ENCODE measurements at places on chromosomes 2 and 18.

GRCh38 chr2:208142240-208142924, 3.6 kb downstream of the CRYGB start:
- DNase-seq = no peak

DNA sequence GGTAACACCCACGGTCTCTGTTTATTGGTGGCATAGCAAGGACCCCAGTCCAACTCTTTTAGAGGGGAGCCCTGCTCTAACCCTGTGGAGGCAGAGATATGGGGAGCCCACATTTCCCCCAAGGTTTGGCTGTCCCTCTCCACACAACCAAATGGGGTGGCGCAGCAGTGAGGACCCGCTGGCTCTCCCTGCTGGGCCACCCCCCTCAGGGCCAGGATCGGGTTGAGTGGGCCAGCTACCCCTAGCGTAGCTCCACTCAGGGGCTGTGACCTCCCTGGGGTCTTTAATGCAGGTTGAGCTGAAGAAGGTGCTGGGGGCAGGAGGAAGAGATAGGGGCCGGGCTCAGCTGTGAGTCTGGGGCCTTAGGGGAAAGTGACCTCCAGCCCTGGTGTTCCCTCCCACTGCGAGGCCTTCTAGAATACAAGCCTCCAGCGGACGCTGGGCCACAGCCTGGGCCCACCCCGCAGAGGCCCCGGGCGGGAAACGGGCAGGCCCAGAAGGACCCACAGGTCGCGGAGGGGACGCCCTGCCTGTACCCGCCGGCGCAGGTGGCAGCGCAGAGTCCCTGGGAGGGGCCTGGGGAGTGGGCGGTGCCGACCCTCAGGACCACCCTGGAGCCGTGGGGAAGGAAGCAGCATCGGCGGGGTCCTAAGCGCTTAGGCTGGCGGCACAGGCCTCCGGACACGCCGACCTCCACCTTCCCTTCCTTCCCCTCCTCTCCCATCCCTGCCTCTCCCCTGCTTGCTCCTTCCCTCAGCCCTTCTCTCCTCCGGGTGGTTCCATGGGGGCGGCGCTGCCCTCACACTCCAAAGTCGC, 9.6 kb downstream of the CROCC2 start:
- DNase-seq = no peak

DNA sequence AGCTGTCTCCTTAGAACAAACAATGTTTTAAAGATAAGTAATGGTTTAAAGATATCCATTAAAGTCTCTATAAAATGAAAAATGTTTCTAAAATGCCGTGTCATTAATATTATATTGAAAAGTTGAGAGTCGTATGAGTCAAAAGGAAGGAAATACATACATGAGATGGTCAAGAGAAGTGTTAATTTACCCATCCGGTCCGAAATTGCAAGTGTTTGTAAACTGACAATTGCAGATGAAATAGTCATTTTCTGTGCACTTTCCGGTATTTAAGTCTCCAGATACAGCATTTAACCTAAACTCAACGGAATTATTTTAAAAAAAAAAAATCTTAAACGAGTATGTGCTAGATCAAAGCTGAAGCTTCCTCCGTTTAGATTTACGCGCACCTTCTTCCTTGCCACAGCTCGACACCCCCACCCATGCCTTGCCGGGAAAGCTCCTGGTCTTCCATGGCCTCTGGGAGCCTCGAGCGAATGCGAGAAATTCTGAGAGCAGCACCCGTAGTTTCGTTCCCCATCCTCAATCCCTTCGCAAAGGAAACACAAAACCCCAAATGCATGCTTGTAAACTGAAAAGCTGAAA, 1.8 kb downstream of the DSC3 start:
- no peak for DNase-seq

GRCh38 chr2:12877761-12878160, 161.0 kb downstream of the TRIB2 start:
- DNase-seq = no peak

DNA sequence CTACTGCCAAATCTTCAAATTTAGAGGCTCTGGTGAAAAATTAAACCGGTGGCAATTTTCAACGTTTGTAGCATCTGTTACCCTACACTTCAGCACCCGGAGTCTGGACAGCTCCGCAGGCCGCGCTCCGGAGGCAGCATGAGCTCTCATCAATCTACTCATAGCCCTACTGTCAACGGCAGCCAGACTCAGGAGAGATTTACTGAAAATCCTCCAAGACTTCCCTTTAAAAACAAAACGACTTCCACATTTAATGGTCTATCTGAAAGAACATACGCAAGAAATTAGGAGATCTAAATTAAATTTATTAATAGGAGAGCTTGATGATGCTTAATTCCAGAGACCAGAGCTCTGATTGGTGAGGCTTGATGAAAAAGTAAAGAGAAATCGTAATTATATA, 970 bp upstream of the ADCYAP1 start:
- peak; percentile 51 for DNase-seq

- DNase-seq = no peak
Observed at GRCh38 chr2:103276869-103277268, 515.0 kb downstream of the TMEM182 start.

- no peak for DNase-seq
Observed at GRCh38 chr2:51018145-51018544, 13.8 kb downstream of the NRXN1 start.

GRCh38 chr18:8871489-8871888, 166.1 kb downstream of the MTCL1 start:
- no peak for DNase-seq

DNA sequence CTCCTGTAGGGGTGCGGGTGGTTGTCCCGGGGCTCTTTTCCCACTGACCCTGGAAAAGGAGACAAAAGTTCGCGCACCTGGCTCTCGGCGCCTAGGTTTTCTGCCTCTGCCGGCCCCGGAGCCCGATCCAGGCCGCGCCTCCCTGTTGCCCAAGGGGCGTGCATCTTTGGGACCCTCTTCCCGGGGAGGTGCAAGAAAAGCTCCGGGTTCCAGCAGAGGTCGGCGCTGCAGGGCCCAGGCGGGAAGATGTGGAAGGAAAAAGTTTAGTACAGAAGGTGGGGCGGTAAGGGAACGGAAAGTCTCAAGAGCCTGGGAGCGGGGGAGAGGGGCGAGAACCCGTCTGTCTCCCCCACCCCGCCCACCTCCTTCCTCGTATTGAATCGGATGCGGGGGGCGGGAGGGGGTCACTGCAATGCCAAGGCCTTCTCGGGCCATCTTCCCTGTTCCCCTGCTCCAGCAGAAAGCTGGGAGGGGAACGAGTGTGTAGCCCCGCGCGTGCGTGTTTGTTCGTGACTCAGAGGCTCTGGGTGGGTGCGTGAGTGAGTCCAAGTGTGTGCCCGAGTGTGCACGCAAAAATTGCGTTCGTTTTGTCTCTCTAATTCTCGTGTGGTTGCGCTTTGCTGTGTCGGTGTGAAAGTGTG, 6.3 kb upstream of the EN1 start:
- DNase-seq = no peak

DNA sequence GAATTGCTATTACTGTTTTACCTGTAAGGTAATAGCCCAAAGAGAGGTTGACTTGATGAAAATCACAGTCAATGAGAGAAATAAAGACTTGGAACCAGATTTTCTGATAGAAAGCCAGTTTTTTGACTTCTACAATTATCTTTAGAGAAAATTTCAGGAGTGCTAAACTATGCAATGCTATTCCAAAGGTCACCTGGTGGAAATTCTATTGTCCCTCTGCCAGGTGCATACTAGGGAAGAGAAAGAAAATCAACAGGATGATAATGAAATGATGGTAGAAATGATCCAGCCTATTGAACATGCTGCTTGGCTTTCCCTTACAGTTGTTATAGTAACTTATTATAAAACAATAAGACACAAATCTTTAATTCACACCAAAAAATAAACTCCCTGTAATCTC, 85.0 kb downstream of the FASTKD2 start:
- DNase-seq = no peak

DNA sequence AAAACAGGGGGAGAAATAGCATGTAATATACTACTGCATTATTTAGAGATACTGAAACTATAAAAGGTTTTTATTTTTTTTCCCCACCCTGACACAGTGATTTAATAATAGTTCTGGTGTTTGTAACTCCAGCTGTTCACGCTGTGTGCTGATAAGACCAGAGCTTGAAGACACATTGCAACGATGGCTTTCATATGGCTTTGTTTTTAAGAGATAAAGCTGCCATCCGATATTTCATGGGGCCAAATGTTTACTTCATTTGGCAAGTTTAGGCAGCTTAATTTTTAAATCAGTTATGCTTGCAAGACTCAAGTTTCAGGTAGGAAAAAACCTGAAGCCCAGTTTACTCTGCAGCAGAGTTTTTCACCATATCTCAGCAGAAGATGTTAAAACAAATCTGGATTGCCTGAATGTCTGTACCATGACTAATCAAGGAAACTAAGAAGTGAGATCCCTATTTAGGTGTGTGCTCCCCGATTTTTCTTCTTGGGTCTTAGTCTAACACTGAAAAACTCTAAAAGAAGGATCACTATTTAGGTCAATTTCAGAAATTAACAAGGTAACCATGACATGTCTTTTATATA, 508.6 kb downstream of the PARD3B start:
- DNase-seq = no peak

GRCh38 chr2:44342854-44343253, 18.4 kb downstream of the PREPL start:
- no peak for DNase-seq

DNA sequence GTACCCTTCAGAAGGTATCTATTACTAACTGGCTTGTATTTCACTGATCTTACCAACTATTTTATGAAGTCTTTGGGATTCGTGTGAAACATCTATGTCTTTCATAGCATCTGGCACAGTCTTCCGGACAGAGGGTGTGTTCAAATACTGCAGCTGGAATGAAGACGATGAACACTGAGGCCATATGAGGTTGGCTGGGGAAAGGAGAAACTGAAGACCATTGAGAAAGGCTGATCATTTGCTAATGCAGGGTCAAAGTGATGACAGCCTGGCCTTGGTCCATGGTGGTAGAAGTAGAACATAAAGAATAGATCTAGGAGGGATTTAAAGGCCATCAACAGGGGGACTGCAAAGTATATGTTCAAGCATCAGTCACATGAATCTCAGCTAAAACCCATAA, 132.7 kb downstream of the CCBE1 start:
- DNase-seq = no peak

GRCh38 chr2:85439025-85439472, 20.5 kb downstream of the SH2D6 start:
- no peak for DNase-seq

DNA sequence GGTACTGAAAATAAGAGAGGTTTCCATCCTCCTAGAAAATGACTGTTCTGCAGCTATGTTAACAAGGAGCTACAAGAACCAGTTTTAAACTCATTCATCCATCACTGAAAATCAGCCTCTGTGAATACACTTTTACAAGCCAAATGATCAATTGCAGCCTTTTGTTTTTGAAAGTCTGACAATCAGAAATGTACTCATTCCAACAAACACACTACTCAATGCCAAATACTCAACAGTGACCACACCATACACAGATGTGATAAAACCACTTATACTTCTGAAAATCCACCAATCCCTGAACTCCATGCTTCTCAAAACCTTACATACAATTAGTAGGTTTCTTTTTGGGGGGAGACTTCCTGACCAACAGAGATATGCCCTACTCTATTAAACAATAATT, 663.9 kb upstream of the CHAC2 start:
- DNase-seq = no peak

DNA sequence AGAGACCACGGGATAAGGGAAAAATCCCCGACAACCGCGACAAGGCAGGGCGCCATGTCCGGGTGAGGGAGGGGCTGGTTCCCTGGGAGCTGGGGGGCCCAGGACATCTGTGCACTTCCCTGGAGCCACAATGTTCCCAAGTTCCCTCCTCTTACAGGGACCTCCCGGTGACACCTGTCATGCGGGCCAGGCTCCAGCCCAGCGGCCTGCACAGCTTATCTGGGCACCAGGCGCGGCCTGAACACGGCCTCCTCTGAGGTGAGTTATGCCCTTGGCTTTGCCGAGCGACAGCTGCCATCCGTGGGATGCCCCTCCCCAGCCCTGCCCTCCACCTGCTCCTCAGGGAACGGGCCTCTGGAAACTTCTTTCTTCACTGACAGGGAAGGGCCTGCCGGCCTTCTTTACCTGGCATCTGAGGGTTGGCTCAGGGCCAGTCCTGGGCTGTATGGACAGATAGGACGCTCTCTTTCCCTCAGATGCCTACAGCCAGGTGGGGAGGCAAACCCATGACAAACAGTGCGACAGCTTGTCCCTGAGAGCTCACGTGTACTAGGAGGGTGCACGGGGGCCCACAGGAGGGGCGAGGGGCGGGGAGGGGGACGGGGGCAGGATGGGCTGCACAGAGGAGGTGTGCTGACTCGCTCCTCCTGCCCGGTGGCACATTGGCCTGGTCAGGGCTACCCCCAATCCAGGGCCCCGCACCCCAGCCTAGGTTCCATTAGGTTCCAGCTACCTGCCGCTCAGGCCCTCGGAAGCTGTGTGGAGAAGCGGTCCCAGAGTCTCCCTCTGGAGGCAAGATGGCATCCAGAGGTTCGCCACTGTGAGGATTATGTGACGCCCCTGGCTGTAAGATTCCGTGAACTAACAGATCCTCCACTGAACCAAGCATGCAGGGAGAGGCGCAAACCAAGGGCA, 34.9 kb upstream of the HPCAL1 start:
- DNase-seq = no peak

- DNase-seq = peak; percentile 27
Observed at GRCh38 chr2:127674241-127675209, 805 bp downstream of the LIMS2 start.

- DNase-seq = no peak
Observed at GRCh38 chr2:213166109-213166508, 14.7 kb upstream of the IKZF2 start.

- DNase-seq = no peak
Observed at GRCh38 chr2:198863655-198864054, 594.1 kb downstream of the SATB2 start.

DNA sequence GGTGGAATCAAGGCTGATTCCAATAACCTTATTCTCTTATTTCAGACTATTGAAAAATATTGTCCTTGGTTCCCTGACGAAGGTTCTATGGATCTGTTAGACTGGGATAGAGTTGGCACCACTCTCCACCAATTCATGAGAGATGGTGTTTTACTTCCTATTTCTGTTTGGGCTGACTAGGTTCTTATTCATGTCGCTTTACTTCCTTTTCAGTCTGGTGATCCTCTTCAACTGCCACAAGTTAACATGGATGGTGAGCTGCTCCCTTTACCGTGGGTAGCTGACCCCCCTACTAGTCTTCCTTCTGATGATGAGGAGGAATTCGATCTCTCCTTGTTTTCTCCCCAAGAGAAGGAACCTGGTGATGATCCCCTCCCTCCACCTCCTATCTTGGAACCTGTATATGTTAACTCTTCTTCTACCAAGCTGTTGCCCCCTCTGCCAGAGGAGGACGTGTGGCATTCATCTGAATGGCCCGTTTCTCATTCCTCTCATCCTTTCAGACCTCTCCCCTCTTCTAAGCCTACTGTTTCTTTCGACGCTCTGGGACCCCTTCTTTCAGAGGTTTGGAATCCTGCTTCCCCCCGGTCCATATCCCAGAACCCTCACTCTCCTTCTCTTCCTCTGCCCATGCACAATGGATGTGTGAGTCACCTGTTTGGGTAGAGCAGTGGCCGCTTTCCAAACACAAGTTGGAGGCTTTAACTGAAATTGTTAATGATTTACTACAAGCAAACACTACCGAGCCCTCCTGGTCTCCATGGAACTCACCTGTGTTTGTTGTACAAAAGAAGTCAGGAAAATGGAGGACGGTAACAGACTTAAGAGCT, 13.5 kb upstream of the CNOT11 start:
- no peak for DNase-seq

- no peak for DNase-seq
Observed at GRCh38 chr2:15753811-15754702, 162.4 kb downstream of the DDX1 start.

Measured in stimulated activated naive CD8-positive, alpha-beta T cell treated with anti-CD3 and anti-CD28 coated beads, Interleukin-15, amount 100 ng/mL, for 72 hours (primary cell).